ENCODE measurements at places on chromosomes 13 and 19.

DNA sequence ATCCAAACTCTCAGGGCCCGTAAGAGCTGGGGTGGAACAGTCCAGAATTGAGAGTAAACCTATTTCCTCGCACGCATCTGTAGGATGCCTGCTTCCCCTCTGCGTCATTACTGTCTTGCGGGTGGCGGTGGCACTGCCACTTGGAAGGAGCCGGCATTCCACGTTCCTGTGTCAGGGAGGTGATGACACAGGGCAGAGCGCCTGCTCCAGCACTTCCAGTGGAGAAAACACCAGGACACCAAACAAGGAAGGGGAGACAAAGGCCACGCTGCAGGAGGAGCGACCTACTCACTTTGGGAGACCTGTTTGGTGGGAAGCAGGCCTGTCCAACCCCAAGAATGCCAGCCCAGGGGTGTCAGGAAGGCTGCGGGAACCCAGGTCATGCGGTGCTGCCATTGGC lies 37.1 kb downstream of the PBX4 start:
- DNase-seq, result no peak

DNA sequence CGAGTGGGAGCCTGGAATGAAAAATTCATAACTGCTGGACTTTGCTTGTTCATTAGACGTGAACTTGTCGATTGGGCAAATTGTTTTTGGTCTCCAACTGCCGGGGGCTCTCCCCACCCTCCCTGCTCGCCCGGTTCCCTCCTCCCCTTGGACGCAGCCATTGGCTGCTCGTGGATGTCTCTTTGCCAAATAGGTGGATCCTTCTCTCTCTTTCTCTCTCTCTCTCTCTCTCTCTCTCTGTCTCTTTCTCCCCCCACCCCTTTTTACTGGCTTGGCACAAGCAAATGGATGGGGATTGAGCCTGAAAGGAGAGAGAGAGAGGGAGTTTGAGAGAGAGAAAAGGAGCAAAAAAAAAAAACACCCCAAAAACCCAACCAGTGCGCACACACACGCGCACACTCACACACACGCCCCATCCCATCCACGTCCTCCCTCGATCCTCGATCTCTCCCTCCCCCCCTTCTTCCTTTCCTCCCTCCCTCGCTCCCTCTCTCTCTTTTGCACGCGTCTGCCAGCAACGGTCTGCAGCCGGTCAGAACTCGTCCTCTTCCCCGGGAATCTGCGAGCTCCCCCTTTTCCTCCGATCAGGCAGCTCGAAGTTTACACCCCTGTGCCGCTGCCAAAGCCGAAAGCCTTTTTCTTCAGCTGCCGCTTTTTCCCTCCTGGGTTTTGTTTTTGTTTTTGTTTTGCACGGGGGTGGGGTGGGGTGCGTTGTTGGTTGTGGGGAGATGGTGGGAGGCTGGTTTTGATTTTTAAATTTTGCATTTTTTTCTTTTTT lies 27.8 kb downstream of the NFIX start:
- DNase-seq, result no peak

DNA sequence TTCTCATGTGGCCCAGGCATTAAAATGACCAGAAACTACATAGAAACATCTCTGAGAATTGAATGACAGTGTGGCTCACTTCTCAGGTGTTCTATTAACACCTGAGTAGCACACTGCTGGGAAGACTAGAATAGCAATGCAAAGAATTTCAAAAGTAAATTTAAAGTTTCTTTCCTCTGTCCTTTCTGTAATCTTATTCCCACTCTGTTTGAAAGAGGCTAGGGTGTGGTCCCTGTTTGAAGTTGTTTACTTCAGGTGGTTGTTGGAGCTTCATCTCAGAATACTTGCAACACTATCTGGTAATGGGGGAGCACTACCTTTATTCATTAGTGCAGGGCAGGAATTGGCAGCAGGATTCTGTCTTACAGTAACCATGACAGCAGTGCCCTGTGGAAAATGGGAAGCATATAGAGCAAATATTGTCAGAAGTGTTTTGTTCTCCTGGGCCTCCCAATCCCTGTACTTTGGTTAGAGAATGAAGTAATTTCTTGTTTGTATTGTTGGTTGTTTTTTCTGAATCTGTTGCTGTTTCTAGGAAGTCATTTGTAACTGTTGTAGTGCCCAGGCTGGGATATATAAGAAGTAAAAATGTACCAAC lies 1210.2 kb upstream of the ATXN8OS start:
- no peak for DNase-seq

DNA sequence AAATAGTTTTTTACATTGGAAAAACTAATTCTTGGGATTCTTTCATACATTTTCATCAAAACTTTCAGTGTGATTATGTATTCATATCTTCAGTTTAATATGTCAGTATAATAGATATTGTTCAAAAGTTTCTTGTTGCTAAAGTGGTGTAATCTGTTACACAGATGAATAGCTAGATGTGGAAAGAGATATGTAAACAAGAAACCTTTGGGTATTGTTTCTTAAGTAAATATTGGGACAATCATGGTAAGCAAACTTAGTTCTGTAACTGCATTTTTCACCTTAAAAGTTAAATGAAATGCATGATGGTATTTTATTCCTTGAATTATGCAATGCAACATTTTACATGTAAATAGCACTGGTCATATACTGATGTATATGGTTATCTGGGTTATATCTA lies 12.2 kb downstream of the ABHD13 start:
- no peak for DNase-seq

- DNase-seq, result no peak
Observed at GRCh38 chr13:28219408-28220099, 81.2 kb downstream of the PAN3 start.

GRCh38 chr19:17497149-17497798 lies 14.2 kb upstream of the PGLS start:
- no peak for DNase-seq

DNA sequence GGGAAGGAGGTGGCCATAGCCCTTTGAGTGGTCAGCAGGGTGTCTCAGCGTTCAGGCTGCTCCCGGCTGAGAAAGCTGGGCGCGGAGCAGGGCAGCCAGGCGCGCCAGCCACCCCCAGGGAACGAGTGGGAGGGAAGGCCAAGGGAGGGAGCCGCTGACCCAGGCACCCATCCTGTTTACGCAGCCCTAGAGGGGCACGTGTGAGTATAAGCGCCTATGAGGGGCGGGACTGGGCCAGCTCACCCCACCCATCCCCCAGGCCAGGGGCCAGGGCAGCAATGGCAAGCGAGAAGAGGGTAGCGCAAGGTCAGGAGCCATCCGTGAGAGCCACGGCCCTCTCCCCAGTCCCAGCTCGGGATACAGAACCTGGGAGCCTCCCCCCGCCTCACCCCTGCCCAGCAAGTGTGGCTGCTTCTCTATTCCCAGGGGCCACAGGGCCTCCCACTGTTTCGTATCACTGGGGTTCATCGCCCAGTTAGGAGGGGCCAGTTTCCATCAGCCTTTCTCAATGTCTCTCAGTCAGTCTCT lies 897 bp upstream of the DMKN start:
- no peak for DNase-seq
